ENCODE measurements at places on chromosomes 6 and 20.
A peak's percentile ranks its signal among the peaks of the same experiment; 100 is the strongest.

DNA sequence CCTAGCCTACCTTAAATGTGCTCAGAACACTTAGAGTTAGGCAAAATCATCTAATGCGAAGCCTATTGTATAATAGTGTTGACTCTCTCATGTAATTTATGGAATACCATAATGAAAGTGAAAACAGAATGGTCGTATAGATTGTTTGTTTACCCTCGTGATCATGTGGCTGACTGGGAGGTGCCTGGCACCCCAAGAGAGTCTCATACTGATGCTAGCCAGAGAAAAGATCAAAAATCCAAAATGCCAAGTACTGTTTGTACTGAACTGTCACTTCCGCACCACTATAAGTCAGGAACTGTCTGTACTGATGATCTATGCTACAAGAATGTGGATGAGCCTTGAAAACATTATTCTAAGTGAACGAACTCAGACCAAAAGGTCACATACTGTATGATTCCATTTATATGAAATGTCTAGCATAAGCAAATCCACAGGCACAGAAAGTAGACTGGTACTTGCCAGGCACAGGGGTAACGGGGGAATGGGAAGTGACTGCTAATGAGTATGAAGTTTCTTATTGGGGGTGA is 22.4 kb downstream of the ZMYND8 start:
- DNase-seq = no peak

- no peak for DNase-seq
These were observed 507.8 kb upstream of the CITED2 start for GRCh38 chr6:139882234-139882633.

DNA sequence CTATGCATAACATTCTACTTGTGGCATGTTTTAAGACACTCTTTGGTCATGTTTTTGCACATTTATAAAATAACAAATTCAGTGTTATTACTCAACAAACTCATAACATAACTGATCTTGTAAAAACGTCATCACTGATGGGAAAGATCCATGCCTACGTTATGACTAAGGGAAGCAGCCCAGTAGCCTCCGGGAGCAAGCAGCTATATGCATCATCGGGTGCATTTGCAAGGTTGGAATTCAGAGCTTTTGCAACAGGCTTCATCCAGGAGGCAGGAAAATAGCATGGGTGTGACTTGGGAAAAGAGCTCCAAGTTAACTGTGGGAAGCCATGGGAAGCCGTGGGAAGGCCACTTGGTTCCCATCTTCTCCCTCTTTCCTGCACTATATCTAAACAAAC is 271.6 kb upstream of the SGK1 start:
- no peak for DNase-seq

DNA sequence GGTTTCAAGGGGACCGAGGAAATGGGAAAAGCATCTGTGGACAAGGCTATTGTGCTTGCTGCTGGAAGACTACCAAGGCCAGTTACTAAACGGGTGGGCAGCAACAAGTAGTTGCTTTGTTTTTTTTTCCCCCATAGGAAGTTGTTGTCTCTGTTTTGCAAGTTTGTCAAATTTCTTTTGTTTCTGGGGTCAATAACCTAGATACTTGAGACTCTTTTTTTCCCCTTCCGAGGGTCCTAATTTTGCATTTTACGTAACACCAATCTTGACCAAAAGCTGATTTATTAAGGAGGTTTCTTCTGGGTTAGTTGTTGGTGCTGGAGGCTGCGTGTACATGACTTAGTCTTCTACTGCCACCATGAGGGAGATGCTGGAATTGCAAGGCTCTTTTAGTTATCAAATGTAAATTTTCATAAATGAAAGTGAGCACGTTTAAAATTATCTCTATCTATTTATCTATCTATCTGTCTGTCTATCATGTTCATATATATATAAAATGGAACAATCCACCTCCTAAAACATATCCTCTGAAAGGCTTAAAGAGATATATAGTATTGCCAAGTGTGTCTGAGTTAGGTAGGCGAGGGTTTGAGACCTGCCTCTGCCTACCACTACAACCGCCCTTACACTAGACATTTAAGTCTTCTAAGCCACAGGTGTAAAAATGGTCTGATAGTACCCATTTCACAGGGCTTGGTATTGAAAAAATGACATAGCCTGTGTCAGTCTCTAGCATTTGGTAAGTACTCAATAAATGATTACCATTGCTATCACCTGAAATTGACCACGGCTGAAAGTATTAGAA is 60.2 kb downstream of the GCLC start:
- peak; percentile 49 for DNase-seq

DNA sequence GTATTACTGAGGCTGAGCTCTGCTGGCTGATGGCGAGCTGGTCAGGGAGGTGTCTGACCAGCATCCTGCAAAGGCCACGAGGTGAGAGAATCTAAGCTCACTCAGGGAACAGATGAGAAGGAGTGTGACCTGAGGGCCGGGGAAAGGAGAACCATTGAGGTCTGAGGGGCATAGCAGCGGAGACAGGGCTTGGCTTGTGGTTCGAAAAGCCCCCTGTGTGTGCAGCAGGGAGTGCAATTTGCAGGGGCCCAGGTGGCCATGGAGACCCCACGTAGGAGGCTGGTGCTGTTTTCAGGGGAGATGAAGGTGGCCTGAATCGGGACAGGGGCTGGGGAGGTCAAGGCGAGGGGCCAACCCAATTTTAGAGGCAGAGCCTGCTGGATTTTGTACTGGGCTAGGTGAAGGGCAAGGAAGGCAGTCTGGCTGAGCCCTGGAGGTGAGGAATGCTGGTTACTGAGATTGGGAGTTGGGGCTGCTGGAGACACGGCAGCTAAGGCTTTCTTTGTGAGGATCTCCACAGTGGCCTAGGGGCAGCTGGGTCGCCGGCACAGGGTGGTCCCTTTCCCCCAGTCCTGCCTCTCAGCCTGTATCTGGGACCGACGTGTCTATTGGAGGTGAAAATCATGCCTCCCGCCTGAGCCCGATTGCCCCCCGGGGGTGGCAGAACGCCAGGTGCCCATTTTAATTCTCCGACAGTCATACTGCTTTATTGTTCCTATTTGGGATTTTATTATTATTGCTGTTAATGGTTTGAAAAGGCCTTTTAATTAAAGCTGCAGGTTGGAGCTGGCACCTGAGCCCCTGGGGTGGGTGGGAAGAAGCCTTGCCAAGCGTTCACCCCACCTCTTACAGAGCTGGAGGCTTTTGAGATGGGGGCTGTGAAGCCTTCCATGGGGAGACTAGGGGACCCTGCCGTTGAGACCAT is 28.4 kb downstream of the DLGAP4 start:
- DNase-seq = no peak

DNA sequence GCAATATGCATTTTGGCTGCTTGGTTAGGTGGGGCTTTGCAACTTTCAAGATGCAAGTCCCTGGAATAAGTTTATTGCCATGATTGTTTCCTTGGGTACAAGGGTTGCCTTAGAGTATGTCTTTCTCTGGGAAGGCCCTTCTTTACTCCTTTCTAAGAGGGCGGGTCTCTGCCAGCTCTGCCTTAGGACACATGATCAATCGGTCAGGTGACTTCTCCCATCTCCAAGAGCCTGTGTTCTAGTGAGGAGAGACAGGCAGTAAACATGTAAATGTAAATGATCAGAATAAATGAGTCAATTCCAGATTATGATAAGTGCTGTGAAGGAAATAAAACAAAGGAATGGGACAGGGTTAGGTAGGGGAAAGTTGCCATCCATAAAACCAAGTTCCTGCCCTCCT is 43.2 kb upstream of the BCAS1 start:
- no peak for DNase-seq

DNA sequence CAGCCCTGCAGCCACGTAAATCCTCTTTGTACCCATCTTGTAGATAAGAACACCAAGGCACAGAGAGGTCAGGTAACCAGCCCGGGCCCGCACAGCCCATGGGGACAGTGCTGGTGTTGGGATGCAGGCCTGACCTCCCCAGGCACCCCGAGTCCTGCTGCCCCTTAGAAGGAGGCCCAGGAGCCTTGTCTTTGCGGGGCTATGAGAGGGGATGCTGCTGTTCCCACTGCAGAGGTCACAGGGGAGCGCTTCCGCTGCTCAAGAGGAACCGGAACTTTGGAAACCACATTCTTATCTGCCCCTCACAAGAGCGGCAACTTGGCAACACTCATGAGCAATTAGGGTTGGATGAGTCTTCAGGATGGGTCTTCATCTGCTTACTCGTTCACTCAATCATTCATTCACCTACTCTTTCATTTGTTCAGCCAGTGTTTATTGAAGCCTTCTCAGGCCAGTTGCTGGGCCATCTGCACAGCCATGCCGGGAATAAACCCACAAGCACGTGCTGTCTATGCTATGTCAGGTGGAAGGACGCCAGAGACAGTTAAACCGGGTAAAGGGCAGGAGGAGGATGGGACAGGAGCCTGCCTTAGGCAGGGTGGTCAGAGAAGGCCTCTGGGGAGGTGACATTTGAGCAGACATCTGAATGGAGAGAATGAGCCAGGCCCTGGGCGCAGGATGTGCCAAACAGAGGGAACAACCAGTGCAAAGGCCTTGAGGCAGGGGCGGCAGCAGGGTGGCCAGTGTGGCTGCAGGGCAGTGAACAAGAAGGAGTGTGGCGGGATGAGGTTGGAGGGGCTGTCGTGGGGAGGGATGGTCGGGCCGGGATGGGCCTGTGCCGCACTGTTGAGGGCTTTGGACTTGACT is 60.8 kb downstream of the RBM38 start:
- no peak for DNase-seq

- no peak for DNase-seq
These were observed 45.9 kb downstream of the RARS2 start for GRCh38 chr6:87543696-87544473.

GRCh38 chr6:4675121-4675520 is 101.1 kb upstream of the CDYL start:
- DNase-seq = no peak

- no peak for DNase-seq
These were observed 38.2 kb downstream of the REV3L start for GRCh38 chr6:111444794-111445193.

- no peak for DNase-seq
These were observed at the start of gene RNF182 for GRCh38 chr6:13924949-13925881. Gene RNF182, plus strand, starts transcription at chr6:13924952. Its CDS starts 52,168 bp downstream, at chr6:13977120.

GRCh38 chr6:3227363-3228045 is at the start of gene TUBB2B:
Gene TUBB2B, minus strand, starts transcription at chr6:3227653. Its CDS starts 110 bp downstream, at chr6:3227543.
- no peak for DNase-seq

DNA sequence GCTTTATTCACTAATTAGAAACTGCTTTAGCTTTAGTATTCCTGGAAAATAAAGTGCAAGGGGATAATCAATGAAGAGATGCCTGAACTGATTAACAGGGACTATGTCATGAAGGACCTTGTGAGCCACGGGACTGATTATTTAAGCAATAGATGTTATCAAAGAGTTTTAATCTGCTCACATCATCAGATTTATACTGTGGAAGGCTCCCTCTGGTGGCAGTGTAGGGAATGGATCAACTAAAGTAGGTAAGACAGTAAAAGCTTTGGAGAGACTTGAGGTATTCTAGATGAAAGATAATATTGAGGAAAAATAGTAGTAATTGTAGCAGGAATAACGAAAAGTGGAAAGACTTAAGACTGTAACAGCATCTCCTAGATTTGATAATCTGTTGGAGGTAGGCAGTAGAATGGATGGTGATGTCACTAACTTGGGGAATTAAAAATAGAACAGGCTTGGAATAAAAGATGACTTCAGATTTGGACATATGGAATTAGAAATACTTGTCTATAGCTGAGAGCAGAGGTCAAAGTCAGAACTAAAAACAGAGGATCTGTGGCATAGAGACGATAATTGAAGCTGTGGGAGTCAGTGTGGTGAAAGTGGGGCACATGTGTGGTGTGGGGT is 80.3 kb upstream of the HTR1E start:
- DNase-seq = no peak

DNA sequence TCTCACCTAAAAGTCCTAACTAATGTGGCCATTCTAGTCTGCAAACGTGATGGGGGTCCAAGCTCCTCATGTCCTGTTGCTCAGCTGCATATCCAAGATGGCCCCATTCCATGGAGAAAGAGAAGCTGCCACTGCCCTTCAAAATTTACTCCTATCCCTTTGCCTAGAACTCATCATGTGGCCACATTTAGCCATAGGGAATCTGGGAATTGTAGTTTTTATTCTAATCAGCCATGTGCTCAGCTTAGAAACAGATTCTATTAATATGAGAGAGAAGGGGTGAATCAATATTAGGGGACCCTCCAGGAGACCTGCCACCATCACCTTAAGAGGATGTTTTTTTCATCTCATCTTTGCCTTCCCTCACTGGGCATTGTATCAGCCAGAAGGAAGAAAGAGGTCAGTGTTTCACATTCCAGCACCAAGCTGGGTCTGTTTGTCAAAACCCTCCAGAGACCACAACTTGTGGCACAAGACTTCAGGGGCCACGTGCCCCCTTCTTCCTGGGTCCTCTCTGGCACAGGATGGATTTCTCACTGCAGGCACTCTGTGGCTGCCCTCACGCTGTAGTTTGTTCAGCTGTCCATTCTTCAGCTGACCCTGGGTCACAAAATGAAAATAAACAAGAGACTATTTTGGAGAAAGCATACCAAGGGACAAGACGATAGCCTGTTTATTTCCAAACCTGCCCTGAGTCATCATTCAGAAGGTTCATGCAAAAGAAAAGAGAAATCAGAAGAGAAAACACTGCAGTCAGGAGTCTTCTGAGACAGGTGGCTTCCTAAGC is 172.0 kb downstream of the EYA2 start:
- DNase-seq = no peak

GRCh38 chr6:8229915-8230756 is 127.8 kb upstream of the EEF1E1 start:
- DNase-seq = no peak

DNA sequence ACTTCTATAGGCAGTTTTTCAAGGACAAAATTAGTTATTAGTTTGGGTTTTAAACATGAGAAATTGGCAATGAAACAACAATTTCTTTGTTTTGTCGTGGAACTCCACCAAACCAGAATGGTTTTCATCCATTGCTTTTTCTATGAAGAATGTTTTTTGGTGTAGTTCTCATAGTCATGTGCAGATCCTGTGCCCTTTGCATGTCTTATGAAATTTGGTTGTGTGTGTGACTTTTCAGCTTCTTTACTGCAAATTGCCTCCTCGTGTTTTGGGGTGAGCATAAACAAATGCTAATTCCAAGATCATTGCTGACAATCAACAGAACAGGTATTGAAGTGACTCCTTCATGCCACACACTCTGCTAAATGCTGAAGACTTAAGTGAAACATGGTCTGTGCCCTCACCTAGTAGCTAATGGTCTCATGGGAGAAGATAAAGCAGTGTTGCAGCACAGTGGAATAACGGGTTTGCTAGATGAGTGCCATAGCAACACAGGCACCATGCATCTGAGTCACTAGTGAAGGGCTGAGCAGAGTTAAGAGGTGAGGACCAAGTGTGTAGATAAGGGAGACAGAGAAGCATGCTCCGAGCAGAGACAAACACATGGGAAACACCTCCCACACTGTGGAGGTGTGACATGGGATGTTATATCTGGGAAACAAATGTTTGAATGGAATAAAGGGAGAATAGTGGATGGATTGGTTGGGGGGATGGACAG is 120.0 kb downstream of the SLC16A10 start:
- no peak for DNase-seq

- no peak for DNase-seq
These were observed 207.0 kb upstream of the SIM1 start for GRCh38 chr6:100671740-100672139.

DNA sequence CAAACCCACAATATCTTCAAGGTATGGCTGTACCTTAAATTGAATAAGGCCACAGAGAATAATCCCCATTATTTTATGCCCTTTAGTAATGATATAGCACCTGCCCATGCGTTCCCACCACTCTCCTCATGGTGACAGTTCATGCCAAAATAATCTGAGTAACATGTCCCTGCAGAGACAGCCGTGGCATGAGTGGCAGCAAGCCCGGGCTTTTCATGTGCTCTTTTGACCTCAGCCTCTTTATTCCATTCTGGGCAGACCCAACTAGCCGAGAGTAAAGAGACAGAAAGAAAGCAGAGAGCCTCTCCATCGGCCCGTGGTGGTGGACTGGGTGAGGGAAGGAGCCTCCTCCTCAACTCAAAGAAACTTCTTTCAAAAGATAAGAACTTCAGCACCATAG is 19.9 kb upstream of the POPDC3 start:
- no peak for DNase-seq

- no peak for DNase-seq
These were observed 22.2 kb downstream of the SERPINB6 start for GRCh38 chr6:2949121-2949520.
